ENCODE measurements at places on chromosomes 6 and 20. TPM values are rescaled to one million over a fixed set of nuclear protein-coding genes. Genes with fewer than 3 reads are reported as not detected.
A peak's percentile ranks its signal among the peaks of the same experiment; 100 is the strongest.

DNA sequence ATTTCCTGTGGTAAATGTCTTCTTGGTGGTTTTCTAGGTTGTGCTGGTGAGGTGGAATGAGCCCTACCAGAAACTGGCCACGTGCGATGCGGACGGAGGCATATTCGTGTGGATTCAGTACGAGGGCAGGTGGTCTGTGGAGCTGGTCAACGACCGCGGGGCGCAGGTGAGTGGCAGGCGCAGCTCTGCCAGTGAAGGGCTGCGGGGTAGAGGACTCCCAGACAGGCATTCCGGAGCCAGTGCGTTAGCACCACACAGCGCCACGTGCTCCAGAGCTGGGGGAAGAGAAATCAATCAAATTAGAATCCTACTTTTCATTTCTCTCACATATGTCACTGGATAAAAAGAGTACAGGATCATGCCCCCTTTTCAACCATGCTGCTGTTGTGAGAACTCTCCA is 100.8 kb downstream of the TULP4 start:
- DNase-seq: no peak

DNA sequence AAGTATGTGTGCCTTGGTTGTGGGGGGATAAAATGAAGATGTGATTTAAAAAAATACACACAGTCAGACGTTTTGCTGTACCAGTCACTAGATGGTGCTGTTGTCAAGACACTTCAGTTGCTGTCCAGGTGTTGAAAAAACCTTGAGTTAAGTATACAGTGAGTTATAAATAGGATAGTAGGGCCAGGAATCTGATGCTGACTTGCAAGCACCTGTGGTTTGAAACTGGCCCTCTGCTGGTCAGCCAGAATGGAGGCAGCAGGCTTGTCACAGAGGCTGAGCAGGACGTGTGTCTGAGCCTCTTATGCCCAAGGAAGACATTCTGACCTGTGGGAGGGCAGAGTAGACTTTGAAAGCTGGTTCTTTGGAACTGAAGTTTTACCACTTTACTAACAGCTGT is 27.8 kb downstream of the RNF8 start:
- DNase-seq: peak; percentile 16

DNA sequence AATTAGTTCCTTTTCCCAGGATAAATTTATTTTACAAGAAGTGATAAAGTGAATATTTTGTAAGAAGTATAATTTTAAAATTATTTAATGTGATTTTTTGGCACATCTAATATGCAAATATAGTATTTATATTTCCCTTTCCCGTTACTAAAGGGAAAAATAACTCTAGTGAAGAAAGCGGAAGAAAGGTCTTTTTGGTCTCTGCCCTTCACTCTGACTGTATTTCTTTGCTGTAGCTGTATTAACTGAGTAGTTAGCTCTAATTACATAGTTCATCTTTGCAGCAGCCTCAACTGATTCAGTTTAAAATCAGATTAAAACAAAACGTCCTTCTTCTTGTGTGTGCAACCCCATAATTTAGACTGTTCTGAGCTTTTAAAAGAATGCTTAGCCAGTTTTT is 57.4 kb upstream of the RNF144B start:
- no peak for DNase-seq

DNA sequence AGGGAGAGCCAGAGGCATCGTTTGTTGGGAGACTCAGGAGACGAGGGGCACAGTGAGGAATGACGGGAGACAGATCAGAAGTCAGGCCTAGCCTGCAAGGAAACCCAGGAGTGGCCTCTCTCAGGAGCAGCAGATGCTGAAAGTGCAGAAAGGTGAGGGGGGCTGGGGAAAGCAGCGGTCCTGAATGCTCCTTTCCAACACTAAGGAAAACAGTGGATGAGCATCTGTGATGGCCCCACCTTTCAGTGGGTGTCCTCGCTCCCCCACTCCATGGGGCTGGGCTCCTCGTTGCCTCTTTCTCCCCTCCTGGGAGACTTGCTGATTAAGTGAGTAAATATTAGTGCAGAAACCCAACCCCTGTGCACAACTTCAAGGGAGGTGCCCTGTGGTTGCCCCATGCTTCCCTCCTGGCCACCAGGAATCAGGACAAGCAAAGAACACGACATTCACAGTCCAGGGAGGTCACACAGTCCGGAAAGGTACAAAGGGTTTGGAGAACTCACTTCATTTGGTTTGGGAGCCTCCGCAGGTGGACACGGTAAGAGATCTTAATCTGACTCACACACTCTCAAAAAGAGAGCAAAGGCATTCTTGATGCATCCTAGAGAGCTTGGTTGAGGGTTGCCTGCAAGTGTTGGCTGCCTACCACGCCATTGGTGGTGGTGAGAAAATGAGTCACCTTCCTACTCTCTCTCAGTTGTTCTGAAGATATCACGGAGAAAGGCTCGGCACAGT is 9.7 kb upstream of the BPIFB1 start:
- DNase-seq: no peak

- DNase-seq: no peak
These were observed 143.6 kb downstream of the CD24 start for GRCh38 chr6:106830930-106831329.

DNA sequence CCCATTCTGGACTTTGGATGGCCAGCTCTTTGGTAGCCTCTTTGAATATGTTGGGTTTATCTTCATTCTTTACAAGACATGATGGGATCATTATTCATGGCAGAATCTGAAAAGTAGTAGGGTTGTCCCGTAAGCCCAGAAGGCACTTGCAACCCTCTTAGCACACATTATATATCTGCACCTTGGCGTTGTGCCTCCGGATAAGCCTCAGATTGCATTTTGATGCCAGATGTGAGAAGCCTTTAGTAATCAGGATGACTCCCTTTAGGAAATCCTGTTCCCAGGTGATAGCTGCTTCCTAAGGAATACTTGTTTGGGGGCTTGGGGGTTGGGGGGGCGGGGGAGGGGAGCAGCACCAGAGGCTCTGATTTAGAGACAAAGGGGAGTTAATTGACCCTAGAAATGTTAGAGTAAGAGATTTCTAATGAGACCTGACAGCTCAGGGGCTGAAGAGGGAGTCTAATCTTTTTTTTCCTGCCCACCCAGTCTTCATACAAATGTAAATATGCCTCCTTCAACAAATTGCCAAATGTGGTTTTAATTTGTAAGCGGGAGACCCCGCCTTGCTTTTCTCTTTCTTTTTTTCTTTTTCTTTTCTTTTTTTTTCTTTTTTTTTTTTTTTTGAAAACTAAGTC is 55.1 kb downstream of the JAG1 start:
- DNase-seq: no peak

DNA sequence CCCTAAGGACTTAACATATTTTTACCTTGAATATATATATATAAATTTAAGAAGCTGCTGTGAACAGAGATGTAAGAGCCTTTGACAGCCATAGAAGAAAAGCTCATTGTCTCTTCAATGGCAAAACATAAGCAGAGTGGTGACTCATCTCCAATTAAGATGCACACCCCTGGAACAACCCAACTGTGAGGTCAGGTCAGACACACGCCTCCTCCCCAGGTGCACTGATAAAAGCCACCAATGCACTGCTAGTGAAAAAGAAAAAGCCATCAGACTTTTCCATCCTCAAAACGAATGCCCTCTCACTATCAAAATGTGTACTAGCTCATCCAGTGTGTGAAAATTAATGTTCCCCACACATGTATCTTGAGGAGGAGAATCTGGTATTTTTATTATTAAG is 100.1 kb downstream of the SMLR1 start:
- DNase-seq: peak; percentile 18

GRCh38 chr6:82554666-82555065 is 191.0 kb downstream of the TPBG start:
- DNase-seq: no peak

- no peak for DNase-seq
These were observed 7.7 kb downstream of the CYP21A2 start for GRCh38 chr6:32045811-32046449.

- DNase-seq: no peak
These were observed 20.7 kb upstream of the RREB1 start for GRCh38 chr6:7087066-7087465.

- DNase-seq: no peak
These were observed 35.3 kb downstream of the TFAP2B start for GRCh38 chr6:50853939-50854338.

- no peak for DNase-seq
These were observed 51.4 kb downstream of the NOL4L start for GRCh38 chr20:32533732-32534131.

DNA sequence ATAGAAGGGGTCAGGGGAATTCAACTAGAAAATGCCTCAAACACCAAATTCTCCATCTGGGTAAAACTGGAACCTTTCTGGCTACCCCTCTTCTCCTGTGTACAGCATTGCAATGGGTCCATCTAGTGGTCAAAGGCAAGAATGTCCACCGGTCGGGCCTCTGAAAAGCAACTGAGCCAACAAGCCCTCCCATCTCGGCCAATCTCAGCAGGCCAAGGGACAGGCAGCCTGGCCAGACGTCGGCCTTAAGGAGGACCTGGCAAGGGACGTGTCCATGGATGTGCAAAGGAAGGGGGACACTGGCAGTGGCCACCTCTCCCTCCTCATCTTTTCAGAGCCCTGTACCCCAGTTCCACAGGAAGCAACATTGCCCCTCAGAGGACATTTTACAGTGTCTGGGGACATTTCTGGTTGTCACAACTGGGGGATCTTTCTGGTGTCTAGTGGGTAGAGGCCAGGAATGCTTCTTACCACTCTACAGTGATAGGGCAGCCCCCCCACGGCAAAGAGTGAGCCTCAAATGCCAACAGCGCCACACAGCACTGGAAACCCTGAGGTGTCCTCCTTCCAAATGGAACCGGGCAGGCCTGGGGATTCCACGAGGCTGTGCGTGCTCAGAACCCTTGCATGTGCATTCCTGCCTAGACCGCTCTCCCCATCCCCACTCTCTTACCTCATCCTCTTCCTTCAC is 99.8 kb upstream of the FOXA2 start:
- DNase-seq: peak; percentile 57

DNA sequence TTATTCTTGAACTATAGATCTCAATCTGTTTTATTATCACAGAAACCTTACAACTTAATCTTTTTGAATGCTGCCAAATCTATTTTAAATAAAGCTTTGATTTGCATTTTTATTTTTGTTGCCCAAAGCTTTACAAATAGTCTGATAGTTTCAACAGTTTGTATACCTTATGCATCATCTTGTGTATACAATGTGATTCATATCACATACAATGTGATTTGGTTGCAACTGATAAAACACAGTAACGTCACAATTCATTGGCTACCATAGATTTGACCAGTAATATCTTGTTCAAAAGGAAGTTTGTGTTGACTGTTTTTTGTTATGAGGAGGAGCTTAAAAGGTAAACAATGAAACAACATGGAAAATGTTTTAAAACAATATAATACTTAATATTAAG is 110.9 kb downstream of the EYA4 start:
- DNase-seq: no peak

- DNase-seq: no peak
These were observed 33.2 kb upstream of the MYB start for GRCh38 chr6:135147637-135148592.

GRCh38 chr6:106339334-106340029 is 13.9 kb upstream of the ATG5 start:
- DNase-seq: peak; percentile 49

DNA sequence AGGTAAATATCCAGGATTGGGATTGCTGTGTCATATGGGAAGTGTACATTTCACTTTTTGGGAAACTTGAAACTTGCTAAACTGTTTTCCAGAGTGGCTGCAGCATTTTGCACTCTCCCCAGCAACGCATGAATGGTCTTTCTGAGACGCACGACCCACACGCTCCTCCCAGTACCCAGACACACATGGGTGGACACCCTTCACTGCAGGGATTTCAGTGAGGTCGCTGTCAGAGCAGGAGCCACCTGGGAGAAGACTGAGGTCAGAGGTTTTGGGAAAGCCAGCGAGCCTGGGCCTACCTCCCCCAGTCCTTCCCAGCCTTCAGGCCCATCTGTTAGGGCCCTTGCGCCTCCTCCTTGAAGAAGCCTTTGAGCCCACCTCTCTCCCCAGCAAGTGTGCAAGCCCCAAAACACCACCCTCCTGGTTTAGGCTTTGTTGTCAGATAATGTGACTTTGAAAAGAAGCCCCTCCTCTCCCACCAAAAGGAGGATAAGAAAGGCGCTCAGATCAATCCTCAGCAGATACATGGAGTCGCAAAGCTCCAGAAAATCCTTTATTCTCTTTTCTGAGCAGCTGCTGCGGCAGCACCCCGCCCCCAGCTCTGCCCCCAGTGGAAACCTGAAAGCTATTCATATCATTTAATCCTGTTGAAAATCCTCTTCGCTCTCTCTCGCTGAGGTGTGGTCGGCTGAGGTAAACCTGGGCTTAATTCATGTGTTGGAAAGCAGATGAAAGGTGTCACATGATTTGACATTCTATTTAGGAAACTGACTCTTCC is 12.7 kb upstream of the JAG1 start:
- DNase-seq: no peak

- DNase-seq: no peak
These were observed 566.6 kb upstream of the CITED2 start for GRCh38 chr6:139940741-139941729.

DNA sequence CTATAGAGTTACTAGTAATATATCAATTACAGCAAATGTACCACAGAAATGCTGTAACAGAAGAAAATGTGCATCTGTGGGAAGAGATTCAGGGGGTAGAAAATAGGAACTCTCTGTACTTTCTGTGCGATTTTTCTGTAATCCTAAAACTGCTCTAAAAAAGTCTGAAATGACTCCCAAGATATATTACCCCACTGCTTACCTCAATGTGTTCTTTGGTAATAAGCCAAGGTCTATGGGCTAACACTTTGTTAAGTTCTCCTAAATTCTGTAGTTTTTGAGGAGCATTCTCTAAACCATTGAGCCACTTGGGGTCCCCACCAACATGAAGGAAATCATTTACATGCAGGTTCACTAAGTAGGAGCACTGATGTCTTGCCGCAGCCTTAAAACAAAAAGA is 94.4 kb downstream of the SESN1 start:
- DNase-seq: no peak

DNA sequence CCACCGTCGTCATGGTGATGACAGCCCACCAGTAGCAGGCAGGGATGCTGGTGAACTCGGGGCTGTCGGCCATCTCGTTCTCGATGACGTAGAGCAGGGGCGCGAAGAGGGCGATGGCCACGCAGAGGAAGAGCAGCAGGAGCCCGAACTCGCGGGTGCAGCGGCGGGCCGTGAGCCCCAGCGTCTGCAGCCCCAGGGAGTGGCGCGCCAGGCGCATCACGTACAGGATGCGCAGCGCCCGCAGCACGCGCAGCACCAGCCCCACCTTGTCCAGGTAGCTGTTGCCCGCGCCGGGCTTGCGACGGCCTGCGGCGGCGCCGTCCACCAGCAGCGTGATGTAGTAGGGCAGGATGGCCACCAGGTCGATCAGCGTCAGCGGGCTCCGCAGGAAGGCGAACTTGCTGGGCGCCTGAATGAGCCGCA is 18.6 kb downstream of the KCNG1 start:
- no peak for DNase-seq

- no peak for DNase-seq
These were observed 15.7 kb downstream of the SASH1 start for GRCh38 chr6:148358196-148358785.

GRCh38 chr6:125793280-125793679 is 2.5 kb downstream of the NCOA7 start:
- no peak for DNase-seq

GRCh38 chr20:41507436-41507835 is 110.7 kb downstream of the CHD6 start:
- DNase-seq: no peak

- no peak for DNase-seq
These were observed 56.0 kb downstream of the CDK5RAP1 start for GRCh38 chr20:33345342-33345741.

Gene ANKRD6
- 9.4 TPM for total RNA-seq

Gene NUP43
- total RNA-seq: 14.7 TPM

Gene RFX6
- 3.8 TPM for total RNA-seq

Gene ZKSCAN3
- 3.7 TPM for total RNA-seq

Gene TMEM200A
- 19.5 TPM for total RNA-seq

Gene NT5E
- 40.6 TPM for total RNA-seq

Gene FAM209A
- total RNA-seq: not detected

Gene LST1
- 1.1 TPM for total RNA-seq

All from transverse colon (tissue), 4 donors.